RPMI7951 (cell line): ENCODE measurements at places on chromosomes 12 and 14. TPM values are rescaled to one million over a fixed set of nuclear protein-coding genes. Genes with fewer than 3 reads are reported as not detected.

The LRP6 gene
- total RNA-seq, result 11.4 and 16.3 TPM in 2 replicates

The OS9 gene
- total RNA-seq, result 152 and 183 TPM in 2 replicates

DNA sequence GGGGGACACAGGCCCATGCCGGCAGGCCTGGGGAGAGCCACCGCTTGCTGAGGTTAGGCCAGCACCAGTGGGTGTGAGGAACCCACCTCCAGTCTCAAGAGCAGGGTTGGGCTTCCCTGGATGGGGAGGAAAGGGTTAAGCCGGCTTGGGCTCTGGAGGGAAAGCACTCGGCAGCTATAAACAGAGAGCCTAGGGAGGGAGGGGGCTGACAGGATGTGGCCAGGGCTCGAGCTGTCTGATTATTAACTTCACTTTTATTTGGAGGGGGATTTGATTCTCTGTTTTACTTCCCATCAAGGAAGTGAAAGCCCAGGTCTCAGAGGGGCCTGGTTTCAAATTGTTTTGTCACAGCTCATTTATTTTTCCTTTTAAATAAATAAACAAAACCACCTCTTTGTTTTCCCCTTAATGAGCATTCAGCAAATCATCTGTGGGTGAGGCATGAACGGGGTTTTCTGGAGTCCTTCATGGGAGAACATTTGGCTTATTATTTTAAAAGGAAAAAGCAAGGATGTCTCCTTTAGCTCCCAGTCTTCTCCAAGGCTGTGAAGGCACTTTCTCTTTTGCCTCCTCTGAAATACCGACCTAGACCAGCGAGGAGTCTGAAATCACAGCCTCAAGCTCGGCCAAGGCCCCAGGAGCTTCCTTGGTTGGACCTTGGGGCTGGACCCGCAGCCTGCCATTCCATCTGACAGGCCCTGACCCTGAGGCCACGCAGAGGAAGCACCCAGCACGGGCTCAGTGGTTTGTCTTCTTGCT lies 21.9 kb upstream of the ZFP36L1 start:
- peak; percentile 71 for DNase-seq

DNA sequence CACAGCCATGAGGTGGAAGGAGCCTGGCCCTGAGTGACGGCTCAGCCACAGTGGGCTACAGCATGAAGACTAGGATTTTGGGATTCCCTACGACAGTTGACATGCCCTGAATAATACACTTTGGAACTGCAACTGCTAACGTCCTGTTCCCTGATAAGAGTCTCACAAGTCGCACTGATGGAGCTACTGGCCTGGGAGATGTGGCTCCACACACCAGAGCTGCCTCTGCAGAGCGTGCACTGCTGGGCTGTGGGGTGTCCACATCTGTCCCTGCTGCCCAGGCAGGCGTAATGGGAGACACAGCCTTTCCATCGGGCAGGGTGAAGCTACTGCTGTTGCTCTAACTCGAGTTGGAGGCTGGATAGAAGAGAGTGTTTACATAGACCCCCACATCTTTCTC lies 42.7 kb upstream of the RASSF3 start:
- no peak for DNase-seq

DNA sequence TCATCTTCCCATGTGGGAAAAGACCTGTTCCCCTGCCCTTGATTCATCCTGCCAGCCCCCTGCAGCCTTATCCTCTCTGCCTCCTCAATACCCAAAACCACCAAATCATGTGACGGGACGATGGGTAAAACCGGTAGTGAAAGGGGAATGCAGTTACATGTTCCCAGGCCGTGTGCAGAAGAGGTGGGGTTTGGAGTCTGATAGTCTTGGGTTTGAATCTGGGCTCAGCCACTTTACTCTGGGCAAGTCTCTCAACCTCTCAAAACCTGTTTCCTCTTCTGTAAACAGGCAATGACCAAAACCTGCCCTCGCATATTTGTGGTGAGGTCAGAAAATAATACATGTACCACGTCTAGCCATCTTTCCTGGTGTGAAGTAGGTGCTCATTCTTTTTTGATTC lies 123.0 kb downstream of the PLXNC1 start:
- DNase-seq, result no peak

DNA sequence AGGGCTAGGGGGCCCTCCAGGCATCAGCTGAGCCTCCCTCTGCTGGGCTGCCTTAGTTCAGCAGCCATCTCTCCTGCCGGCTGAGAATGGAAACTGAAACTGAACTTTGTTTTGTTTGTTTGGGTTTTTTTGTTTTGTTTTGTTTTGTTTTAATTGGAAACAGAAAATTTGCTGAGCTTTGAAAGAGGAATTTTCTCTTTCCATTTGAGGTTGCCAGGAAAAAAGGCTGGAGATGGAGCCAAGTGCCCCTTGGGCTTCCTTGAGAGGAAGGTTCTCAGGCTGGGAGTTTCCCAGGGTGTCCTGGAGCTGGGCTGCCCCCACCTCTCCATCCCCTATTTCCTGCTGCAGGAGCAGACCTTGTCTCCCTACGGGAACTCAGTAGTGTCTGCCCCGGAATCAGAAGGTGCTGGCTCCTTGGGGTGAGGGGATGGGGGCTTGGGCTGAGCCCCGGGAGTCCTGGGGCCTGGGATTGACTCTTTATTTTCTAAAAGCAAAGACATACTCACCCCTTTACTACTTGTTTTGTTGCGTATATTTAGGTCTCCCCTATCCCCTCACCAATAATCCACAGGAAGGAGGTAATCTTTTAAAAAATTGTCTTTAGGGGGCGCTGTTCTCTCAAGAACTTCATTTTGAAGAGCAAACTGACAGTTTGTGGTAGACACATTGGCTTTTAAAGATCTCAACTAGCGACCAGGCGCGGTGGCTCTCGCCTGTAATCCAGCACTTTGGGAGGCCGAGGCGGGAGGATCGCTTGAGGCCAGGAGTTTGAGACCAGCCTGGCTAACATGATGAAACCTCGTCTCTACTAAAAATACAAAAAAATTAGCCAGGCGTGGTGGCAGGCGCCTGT lies 21.3 kb upstream of the OASL start:
- DNase-seq, result peak; percentile 65

DNA sequence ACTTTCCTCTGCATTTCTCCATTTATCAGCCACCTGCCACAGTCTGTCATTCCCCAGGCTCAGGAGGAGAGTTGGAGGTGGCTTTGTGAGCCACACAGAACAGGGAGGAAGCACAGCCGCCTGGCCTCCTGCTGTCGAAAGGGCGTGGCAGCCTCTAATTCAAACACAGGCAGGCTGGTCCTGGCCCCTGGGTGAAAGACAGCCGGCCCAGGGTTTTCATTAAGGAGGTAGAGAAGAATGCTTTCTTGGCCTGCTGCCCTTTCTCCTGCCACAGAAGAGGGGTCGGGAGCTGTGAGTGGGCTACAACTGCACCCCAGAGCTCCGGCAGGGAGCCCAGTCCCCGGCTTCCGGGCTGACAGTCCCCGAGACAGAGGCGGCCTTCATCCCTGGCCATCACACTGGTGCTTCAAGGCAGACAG lies 108.6 kb upstream of the FZD10 start:
- DNase-seq, result no peak

GRCh38 chr14:77059276-77059915 lies 30.9 kb upstream of the IRF2BPL start:
- DNase-seq, result peak; percentile 95
